ENCODE measurements at places on chromosomes 2 and 18.

DNA sequence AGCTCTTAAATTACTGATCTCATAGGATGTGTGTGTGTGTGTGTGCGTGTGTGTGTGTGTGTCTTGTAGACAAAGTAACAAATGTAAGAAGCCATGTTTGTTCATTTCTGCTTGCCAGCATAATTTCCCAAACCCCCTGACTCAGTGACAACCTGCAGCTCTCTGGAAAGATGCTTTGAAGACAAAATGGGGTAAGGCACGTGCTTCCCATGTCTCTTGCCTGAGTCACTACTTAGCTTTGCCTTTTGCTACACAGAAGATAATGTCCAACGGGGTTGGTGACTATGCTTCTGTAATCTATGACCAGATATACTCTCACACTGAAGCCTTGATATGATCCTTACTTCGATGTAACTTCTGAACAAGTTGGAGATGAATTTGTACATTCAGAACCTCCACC, 332.0 kb downstream of the SLC4A3 start:
- no peak for DNase-seq

DNA sequence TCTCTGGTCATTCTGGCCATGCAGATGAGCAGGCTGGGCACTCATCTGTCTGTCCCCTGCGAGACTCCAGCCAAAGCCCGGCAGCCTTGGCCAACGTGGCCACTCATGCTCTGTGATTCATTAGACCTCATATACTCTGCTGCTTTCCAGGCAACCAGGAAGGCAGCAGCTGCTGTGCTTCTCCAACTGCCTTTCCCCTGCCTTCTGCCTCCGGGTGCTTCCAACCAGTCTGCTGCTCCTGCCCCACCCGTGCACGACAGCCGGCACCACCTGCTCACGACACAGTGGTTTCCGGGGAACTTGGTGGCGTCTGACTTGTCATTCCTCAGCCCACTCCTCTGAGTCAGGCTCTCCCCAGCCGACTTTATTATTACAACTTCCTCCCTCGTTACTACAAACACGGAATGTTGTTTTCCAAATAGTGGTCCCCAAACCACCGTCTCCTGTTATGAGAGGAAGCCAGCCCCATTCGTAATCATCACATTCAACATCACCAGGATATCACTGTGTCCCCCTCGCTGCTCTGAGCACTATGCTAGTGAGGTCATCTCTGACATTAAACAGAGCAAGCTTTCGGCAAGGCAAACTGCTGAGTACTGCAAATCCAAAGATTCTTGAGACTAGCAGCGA, 392.4 kb downstream of the ALK start:
- peak; percentile 60 for DNase-seq

GRCh38 chr2:173226899-173227698, 127.6 kb upstream of the CDCA7 start:
- no peak for DNase-seq

GRCh38 chr2:100390001-100390940, 27.2 kb downstream of the CHST10 start:
- no peak for DNase-seq

GRCh38 chr2:39124746-39125057, 3.9 kb upstream of the SOS1 start:
- no peak for DNase-seq

DNA sequence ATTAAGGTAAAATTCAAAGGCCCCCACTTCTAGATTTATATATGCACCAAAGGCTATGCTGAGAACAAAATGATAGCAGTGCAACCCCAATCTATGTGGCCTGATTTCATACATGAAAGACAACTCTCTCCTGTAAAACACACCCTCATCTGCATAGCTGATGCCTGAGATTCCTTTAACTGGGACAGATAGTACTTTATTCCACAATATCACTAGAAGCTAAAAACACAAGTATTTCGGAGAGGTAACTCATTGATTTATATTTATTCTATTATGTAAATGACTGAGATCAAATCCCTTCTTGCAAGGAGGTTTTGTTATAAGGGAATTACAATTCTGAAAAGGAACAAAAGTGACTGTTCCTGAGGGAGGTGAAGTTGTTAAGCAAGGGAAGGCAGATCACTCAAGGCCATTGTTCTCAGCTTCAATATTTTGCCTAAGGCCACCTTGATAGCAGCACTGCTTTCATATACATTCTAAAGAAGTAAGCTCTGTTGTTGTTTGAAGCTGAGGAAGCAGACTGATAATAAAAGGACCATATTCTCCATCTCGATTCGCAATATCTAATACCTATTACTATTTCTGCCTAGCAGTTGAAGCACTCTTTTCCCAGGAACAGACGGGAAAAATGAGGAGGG, 471.0 kb upstream of the CDH7 start:
- DNase-seq = peak; percentile 55

DNA sequence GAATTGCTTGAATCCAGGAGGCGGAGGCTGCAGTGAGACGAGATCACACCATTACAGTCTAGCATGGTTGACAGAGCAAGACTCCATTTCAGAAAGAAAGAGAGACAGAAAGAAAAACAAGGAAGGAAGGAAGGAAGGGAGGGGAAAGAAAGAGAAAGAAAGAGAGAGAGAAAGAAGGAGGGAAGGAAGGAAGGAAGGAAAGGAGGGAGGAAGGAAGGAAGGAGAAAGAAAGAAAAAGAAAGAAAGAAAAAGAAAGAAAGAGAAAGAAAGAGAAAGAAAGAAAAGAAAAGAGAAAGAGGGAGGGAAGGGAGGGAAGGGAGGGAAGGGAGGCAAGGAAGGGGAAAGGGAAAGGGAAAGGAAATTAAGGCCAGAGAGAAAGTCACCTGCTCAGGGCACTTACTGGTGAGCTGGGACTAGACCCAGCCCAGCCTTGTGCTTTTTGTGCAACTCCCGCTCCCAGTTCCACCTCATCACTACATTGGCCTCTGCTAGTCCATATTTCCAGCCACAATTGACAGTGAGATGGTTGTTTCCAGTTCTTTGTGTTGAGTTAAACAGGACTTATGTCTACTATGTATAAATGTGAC, 35.7 kb downstream of the MOGAT1 start:
- DNase-seq = no peak

DNA sequence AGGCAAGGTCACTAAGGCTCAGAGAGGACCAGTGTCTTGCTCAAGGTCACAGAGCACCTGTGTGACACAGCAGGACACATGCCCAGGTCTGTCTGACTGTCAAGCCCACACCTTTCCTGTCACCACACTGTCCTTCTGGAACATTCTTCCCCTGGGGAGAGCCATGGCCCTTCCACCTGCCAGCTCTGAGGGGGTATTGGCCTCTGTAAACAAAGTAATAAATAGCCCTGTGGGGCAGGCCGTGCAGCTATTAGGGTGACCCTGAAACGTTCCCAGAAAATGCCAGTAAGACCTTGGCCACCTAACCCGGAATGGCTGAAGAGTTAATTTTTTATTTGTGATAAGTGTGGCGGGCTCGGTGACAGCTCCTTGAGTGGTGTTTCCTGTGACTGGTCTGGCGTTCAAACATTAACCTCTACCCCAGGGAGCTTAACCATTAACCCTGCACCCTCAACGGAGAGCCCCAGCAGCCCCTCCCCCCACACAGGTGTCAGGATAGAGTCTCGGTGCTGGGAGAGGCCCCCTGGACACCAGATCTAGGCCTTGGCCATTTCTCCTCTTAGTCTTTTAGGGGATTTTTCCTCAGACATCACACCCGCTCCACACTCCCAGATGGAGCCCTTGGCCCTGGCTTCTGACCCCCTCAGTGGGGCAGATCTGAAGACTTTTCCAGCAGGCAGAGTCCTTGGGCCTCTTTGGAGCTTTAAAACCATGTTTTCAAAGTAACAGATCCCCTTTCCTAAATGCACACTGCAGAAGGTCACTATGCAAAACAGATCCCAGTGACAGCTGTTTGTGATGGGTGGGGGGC, 36.6 kb downstream of the SCTR start:
- DNase-seq = no peak

DNA sequence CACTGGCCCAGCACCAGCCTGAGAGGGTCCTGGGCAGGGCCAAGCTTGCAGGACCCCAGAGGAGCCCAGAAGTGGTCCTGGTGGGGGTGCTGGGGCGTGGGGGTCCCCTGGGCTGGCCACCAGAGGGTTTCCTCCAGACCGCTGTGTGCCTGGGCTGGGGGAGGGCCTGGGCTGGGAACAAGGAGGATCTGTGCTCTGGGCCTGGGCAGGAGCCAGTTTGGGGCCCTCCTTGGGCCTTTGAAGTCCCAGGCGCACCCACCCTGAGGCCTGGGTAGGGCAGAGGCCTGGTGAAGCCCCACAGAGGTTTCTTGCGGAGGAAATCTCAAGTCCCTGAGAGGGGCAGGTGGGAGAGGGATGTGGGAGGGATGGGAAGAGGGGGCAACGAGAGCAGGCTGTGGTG, 63.4 kb upstream of the GPC1 start:
- no peak for DNase-seq

- DNase-seq = peak; percentile 87
Observed at GRCh38 chr2:98385050-98385699, 38.9 kb downstream of the CNGA3 start.

DNA sequence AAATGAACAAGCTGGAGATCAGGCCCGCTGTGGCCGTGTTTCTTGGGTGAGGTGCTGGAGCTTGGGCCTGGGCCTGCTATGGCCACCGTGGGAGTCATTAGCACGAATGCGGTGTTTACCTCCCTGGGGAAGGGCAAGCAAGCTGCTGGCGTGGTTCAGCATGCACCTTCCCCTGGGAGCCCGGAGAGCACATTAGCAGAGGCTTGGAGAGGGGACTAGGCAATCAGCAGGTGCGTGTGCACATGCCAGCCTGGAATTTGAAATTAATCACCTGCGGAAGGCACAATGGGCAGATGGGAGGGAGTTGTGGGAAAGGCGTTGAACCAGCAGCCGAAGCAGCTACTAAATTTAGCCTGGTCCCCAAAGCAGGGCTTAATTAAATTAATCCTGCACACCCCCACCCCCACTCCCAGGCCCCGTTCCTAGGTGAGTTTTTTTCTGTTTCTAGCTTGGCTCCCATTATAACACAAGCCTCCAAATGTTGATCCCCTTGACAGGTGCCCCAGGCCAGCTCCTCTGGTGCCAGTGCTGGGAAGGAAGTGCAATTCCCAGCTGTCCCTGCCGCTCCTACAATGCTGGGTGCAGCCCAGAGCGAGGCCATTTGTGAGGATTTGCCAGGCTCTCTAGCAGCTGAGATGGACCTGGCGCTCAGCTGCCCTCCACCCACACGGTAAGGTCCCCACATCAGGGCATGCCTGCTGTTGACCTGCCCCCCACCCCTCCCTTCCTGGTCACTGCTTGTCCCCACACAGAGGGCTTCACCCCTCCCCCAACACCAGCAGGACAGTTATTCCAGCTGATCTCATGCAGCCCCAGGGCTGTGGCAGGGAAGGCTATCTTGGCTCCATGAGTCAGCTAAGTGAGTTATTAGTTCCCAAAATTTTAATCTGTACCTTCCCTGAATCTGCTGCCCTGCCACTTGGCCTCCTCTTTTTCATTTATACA, 115.0 kb downstream of the ZBTB7C start:
- DNase-seq = peak; percentile 100

DNA sequence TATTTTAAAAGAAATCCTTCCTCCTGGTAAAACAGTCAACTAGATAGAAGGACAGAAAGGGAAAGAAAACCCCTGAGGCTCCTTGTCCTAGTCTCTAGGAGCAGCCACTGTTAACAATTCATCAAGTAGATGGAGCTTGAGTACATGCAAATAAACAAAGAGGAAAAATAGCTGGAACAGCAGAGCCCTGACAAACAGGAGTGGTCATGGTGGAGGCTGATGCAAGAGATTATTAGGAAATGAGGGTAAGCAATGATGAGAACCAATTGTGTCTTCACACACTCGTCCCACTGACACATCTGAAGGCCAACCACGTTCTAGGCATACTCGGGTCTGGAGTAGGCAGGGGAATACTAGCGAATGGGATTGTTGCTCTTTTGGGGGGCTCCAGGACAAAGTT, 9.2 kb downstream of the DLGAP1 start:
- no peak for DNase-seq

GRCh38 chr2:121501031-121501430, 29.6 kb upstream of the RNU4ATAC start:
- DNase-seq = no peak

DNA sequence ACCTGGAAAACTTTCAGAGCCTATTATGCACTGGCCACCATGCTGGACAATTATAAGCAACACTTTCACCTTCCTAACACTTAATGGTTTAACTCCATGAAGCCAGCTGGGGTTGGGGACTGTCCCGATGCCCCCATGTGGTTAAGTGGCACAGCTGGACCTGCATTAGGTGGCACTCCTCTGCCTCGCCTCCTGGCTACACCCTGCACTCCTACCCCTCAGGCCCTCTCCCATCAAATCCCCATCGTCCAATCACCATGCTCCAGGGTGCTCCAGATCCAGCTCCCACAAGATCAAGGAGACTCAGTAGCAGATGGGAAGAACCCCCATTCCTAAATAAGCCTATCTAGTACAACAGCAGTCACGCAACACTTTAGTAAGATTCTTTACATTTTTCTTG, 53.8 kb downstream of the HDLBP start:
- DNase-seq = no peak

DNA sequence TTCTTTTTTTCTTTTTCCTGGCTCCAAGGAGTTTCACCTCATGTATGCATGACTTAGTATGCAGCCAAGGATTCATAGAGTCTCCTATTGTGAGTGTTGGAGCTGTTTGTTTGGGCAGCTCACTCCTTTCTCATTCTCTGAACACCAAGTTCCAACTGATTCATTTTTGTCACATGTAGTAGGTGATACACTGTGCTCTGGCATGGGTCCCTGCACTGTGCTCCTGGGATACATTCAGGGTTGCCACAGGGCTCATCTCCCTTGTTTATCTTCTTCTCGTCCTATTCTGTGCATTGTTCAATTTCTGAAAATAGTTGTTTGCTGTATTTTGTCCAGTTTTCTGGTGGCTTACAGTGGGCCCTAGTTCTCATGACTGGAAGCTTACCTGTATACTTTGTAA, 96.8 kb downstream of the ZNF407 start:
- DNase-seq = no peak

GRCh38 chr2:88144914-88145497, 17.1 kb upstream of the FABP1 start:
- DNase-seq = no peak

DNA sequence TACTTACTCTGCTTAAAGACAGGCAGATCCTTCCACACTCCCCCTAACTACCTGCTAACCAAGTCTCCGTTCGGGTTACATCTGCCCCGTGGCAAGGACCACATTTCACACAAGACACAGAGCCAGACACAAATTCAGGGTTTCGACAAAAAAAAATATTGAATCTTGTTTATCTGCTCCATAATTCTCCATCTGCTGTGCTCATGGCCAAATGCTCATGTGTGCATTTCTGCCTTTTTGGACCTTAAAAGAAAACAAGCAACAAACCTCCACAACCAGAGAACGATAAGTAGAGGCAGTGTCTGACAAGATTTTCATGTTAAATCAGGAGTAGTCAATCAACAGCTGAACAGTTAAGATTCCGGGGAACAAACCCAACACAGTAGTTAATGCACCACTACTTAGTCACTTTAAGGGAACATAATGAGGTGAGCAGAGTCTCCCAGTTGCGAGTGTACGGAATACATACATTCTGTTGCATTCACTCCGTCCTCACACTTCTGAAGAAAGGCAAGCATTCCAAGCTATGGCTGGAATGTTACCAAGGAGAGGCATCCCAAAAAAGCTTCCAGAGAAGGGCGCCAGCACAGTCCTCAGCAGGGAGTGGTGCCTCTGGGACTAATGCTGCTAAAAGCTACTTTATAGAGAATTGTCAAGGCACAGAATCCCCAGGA, 121.0 kb downstream of the ANKRD44 start:
- DNase-seq = no peak

Data from NCI-H1417 (cell line).